ENCODE measurements at places on chromosomes 12 and 14.

DNA sequence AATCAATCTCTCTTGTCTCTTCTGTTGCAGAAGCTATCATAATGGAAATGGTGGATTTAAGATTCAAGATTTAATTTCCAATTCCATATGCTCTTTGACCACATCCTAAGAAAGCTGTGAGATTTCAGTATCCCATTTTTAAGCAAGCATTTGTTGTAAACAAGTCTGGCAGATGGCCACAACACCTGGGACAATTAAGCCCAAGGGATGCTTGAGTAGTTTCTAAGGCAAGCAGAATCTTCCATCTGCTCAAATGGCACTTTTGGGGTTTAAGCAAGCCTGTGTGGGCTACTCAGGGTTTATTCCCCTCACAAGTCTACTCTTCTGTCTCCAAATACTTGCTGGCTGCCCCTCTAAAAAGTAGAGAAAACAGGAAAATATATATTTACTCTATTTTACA is 304.7 kb upstream of the SYT1 start:
- DNase-seq: no peak

DNA sequence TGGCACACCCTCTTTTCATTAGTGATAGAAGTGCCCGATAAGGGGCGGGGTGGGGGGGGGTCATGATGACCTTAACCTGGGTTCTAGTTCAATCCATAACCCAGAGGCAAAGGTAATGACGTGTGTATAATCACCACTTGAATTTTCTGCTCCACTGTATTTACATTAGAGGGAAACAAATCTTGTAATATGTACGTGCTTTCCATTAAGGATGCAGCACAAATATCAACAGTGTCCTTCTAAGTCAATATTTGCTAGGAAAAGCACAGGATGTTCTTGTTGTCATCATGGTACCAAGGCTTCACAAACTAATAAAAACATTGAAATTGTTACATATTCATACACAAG is 121.2 kb upstream of the SLC38A2 start:
- DNase-seq: no peak

GRCh38 chr12:90393089-90393488 is 561.9 kb downstream of the CCER1 start:
- DNase-seq: no peak

GRCh38 chr12:70724444-70724843 is 87.2 kb upstream of the PTPRB start:
- no peak for DNase-seq

- DNase-seq: no peak
These were observed 4.5 kb downstream of the FICD start for GRCh38 chr12:108519558-108519957.

- no peak for DNase-seq
These were observed 76.8 kb downstream of the TTC9 start for GRCh38 chr14:70718383-70719118.

GRCh38 chr14:41167040-41167439 is 439.6 kb upstream of the LRFN5 start:
- DNase-seq: no peak

DNA sequence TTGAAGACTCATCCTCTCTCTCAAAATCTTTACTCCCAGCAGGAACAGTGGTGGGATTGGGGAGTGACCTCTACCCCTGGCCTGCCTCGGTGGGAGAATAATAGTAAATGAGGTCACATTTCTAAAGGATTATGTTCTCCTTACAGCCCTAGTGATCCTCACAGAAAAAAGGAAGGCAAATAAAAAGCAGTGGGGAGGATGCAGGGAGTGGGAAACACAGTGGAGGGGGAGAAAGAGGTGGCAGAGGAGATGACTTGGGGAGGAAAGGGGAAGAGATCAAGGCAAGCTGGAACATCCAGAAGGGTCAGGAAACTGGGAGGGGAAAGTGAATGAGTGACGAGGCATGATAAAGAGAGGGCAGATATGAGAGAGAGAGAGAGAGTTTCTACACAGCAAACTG is 8.3 kb upstream of the SYNDIG1L start:
- no peak for DNase-seq

- no peak for DNase-seq
These were observed 22.4 kb upstream of the TAS2R42 start for GRCh38 chr12:11209113-11209512.

GRCh38 chr12:22313963-22314330 is 20.6 kb downstream of the ST8SIA1 start:
- no peak for DNase-seq

- no peak for DNase-seq
These were observed 132.8 kb downstream of the DIO2 start for GRCh38 chr14:80078501-80078900.

DNA sequence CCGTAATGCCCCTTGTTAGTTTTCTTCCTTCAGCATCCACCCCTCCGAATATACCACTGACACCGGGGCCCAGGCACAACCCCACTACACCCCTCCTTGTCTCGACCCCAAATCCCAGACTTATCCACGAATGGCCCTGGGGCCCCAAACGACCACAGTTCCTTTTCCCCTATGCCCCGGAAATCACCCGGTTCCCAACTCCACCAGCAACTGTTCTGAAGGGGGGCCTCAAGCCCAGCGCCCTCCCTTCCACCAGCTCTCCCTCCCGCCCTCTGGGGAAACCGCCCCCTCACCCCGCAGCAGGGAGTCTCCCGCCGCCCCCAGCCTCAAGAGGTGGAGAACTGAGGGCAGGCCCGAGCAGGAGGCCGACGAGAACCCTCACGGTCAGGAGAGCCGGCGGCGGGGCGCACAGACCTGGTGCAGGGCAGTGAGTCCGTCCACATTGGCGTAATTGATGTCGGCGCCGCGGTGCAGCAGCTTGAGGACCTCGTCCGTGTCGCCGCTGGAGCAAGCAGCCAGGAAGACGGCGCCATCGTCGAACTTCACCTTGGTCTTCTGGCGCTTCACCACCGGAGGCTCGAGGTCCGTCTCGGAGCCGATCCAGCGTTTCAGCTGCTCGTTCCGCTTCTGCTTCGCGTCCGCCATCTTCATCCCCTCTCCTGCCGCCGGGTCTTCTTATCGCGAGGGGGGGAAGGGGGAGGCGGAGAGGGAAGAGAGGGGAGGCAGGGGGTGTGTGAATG is 446 bp downstream of the PPP1R12A start:
- DNase-seq: no peak

GRCh38 chr12:84455598-84455997 is 457.0 kb downstream of the SLC6A15 start:
- no peak for DNase-seq

DNA sequence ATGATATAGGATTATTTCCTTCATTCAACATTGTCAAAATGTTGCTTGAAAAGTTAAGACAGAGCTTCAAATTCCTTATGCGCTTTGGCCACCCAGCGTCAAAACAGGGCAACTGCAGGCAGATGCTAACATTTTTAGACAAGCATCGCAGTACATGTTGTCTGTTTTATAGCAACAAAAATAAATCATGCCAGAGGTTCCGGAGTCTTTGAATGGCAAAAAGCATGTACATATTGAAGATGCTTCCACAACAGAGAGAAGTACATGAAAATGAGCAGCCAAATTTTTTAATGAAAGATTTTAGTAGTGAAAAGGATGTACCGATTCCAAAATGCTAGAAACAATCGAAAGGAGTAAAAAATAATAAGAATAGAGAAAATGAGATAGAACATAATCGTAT is 49.8 kb upstream of the USP15 start:
- DNase-seq: no peak

DNA sequence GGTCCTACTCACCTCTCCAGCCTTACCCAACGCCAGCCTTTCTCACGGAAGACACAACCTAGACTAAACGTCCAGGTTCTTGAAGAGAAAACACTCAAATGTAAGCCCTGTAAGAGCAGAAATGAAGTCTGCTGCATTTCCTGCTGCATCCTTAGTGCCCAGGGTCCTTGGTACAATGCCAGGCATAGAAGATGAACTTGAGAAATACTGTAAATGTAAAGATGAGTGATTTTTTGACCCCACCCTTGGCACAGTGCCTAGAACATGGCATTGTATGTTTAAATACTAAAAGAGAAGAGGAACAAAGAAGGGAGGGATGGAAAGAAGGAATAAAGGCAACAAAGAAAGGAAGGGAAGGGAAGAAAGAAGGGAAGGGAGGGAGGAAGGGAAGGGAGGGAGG is 514.6 kb downstream of the MED13L start:
- no peak for DNase-seq

- DNase-seq: no peak
These were observed 27.4 kb downstream of the PALS1 start for GRCh38 chr14:67268426-67269150.

GRCh38 chr12:84698576-84699333 is 213.8 kb downstream of the SLC6A15 start:
- no peak for DNase-seq

GRCh38 chr14:57865403-57866198 is at the start of gene SLC35F4:
Gene SLC35F4 (minus strand): TSS chr14:57866092.
- DNase-seq: no peak

GRCh38 chr12:109797905-109798669 is 35.1 kb downstream of the TRPV4 start:
- no peak for DNase-seq

- DNase-seq: no peak
These were observed 18.4 kb downstream of the TMPO start for GRCh38 chr12:98533723-98534251.

DNA sequence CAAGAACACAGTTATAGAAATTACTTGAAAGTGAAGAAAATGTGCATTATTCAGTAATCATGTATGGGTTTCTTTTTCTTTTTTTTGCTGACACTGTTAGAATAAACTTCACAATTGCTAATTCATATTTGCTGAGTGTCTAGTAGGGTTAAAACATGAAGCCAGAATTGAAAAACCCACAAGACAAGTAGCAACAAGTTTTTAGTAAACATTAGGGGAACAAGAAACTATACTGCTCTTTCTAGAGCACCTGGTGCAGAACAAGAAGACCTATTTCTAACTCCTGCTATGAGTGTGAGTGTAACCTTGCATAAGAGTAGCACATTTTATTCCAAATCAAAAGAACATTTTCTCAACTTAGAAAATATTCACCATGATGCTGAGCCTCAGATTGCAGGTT is 83.2 kb downstream of the ITPR2 start:
- no peak for DNase-seq

GRCh38 chr14:103994535-103995184 is 52.3 kb upstream of the RD3L start:
- DNase-seq: no peak

- DNase-seq: no peak
These were observed 593 bp downstream of the PIP4P1 start for GRCh38 chr14:20460458-20461224.

DNA sequence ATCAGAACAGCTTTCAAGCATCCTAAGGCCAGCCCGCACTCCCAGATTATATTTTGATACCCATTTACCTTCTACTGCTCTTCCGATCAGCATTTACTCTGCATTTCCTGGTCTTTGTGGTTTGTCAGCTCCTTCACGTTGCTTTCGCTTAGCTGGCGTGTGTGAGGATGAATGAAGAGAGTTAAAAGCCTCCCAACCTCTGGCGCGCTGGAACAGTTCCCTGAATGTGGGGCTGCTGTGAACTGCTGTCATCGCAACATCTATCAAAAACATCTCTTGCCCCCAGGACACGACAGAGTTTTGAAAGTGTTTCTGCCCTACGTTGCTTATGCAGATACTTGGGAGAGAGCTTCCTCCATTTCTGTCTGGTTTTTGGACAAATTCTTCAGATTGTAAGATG is 129.2 kb downstream of the KCNA5 start:
- DNase-seq: no peak

DNA sequence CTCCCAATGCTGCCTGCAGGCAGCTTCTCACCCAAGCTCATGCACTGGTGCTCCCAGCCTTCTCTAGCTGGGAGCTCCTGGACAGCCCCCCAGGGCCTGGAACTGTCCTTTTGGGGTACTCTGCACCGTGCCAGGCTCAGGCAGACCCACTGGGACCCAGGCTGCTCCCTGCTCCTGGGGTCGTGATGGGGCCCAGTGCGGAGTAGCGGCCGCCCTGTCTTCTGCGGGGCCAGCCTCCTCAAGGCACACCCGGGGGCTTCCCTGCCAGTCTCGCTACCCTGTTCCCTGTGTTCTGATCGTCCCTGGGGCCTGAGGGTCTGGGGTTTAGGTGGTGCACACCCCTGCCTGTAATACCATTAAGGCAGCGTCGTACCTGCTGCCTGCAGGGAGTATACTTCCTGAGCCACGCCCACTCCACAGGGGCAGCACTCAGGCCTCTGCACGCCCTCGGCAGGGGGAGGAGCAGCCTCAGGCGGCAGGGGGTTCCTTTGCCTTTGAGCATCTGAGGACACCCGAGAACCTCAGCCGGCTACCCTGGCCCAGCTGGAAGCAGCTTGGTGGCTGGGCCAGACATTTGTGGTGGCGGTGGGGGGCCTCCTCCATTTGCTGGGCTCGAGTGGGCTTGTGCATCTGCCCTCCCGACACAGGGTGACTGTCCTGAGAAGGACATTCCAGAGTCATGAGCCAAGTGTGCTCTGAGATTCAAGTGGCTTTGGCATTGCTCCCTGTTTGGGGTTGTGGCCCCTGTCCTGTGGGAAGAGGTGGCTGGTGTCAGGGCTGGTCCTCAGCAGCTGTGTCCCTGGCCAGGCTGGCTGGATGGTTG is 9.2 kb upstream of the CRIP2 start:
- DNase-seq: no peak

- DNase-seq: no peak
These were observed 20.7 kb downstream of the GTF2A1 start for GRCh38 chr14:81200054-81200453.

DNA sequence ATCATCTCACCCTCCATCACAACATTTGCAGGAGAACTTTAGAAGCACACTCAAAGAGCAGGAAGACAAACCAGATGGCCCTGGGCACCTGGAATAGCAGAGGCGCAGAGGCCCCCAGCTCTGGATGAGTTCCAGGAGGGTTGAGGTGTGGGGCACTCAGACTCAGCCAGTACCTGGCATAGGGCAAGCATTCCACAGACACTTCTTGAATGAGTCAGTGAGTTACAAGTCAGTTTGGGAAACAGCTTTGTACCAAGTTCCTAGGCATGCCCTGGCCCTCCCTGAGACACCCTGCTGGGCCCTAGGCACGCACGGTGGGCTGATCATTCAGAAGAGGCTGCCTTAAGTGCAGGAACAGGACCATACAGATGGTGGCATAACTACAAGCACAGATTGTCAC is 54.3 kb downstream of the MAP3K9 start:
- no peak for DNase-seq

- no peak for DNase-seq
These were observed 907.2 kb downstream of the VRK1 start for GRCh38 chr14:97704316-97704885.

- DNase-seq: no peak
These were observed 135.5 kb downstream of the PAWR start for GRCh38 chr12:79555028-79555925.

Data from thoracic aorta (tissue), 2 donors.